ENCODE measurements at places on chromosomes 1 and 21. TPM values are rescaled to one million over a fixed set of nuclear protein-coding genes. Genes with fewer than 3 reads are reported as not detected.

The ARTN gene
- 0.49 TPM for total RNA-seq

The OR2L8 gene
- not detected for total RNA-seq

The INSRR gene
- total RNA-seq = not detected

The VCAM1 gene
- total RNA-seq = 0.08 TPM

The DYNLT4 gene
- total RNA-seq = not detected
